Trophoblast cell (in vitro differentiated cells and primary cell): ENCODE measurements at places on chromosomes 7 and 10.

GRCh38 chr7:27025270-27025669, 70.5 kb downstream of the HOXA1 start:
- DNase-seq, result peak; percentile 6

- no peak for DNase-seq
Measured at GRCh38 chr10:124946945-124947344, 5.0 kb downstream of the ZRANB1 start.

- peak; percentile 70 for DNase-seq
Measured at GRCh38 chr7:151491859-151492258, 27.8 kb downstream of the RHEB start.

- DNase-seq, result no peak
Measured at GRCh38 chr7:105187302-105188169, 173.5 kb downstream of the KMT2E start.

DNA sequence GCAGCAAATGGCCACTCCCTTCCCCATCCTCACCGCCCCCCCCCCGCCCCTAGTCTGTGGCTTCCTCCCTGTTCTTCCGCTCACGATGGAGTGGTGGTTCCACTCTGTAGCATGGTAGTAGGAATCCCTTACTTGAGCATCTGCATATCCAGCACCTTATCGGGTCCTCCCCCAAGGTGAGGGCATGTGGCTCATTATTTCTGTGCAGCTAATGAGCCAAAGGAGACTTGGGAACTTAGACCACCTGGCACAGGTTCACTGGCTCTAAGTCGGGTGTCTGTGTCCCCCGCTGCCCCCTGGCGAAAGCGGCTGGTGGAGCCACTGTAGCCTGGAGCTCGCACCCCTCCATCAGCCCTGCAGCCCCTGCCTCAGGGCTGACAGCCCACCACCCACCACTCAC, 22.8 kb upstream of the GPR26 start:
- DNase-seq, result no peak
